ACHN (cell line): ENCODE measurements at places on chromosomes 3 and 15.
A peak's percentile ranks its signal among the peaks of the same experiment; 100 is the strongest.

DNA sequence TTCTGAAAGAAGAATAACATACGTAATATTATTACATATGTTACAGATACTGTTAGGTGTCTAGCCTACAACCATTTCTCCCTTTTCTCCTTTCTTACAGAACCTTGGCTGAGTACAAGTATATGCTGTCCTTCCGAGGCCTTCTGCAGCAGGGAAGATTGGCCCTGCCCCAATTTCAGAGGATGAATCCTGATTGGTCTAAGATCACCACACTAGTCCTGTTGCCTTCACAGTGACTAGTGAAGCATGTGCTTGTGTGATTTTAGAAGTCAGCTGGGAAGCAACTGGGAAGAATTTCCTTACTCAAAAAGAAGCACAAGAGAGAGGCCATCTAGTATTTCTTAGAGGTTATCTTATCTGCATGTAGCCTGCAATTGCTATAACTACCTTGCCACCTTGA is 30.6 kb upstream of the MECOM start:
- no peak for DNase-seq

- DNase-seq: no peak
Measured at GRCh38 chr15:52980446-52980845, 190.3 kb upstream of the ONECUT1 start.

DNA sequence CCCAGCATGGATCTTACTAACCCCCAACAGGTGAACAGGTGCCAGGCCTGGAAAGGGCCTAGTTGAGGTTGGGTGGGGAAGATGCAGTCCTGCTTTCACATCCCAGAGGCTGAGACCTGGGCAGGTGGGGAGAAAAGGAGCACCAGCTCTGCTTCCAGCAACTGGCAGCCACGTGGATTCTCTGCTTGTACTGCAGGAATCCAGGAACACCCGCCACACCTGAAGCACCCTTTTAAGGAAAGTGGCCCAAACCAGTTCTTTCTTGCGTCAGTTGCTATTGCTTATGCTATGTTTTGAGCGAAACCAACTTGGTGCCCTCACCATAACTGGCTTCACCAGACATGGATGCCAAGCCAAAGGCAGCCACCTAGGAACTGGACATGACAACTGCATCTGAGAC is 28.1 kb upstream of the NEO1 start:
- DNase-seq: no peak

DNA sequence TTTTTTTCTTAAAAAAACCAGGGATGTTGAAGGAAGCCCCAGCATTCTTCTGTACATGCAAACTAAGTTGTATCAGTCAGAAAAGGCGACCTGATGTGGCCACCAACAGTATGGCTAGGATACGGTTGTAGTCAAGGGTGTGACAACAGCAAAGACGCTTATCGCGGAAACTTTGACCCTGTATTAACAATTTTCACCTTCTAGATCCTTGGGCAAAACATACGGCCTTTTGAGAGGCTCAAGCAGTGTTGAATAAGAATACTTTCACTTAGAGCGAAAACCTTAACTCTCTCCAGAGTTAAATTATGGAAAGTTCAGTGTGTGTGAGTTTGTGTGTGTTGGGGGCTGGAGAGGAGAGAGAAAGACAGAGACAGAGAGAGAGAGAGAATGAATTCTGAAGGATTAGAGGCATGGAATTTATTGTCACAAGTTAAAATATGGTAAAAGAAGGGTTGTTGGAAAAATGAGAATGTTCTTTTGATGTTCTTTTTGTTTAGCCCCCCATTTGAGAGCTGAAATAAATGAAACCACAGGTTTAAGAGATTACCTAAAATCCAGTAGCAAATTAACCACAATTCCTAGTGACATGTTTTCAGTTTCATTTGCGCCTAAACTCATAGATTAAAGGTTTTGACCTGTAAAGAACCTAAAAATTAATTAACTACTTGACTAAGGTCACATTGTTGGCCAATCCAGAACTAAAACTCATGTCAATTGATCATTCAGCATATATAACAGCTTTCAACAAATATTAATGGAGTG is 9.2 kb downstream of the ALCAM start:
- no peak for DNase-seq

DNA sequence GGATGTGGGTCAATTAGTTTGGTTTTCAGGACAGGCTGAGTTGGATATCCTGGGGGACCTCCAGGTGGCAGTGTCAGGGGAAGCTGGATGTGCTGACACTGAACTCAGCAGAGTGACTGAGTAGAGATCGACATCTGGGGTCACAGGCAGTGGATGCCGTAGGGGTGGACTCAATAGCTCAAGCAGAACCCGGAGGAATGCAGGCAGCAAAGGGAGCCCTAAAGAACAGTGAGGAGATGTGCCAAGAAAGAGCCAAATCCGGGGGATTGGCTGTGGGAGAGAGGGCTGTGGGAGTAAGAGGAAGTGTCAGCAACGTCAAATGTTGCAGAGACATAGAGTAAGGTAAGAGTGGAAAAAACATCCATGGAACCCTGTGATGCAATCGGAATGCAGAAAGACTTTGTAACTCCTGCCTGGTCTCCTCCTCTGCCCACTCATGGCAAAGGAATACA is 11.6 kb downstream of the CCR5AS start:
- no peak for DNase-seq

DNA sequence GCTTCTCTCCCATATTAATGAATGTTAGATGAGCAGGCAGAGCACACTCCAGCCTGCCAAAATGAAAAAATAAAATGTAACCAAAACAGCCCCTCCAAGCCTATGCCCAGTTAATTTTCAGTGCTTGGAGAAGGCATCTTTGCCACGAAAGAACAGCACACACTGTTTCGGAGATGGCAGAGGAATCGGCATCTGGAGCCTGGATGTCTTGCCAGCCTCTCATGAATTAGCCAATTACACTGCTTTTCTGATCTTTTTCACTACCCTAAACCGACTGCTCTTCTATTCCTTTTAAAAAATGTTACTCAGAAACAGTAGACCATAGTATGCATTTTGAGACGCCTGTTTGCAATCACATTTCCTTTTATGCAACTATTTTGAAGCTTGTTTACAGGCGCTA is 249.6 kb downstream of the TLE3 start:
- DNase-seq: no peak

DNA sequence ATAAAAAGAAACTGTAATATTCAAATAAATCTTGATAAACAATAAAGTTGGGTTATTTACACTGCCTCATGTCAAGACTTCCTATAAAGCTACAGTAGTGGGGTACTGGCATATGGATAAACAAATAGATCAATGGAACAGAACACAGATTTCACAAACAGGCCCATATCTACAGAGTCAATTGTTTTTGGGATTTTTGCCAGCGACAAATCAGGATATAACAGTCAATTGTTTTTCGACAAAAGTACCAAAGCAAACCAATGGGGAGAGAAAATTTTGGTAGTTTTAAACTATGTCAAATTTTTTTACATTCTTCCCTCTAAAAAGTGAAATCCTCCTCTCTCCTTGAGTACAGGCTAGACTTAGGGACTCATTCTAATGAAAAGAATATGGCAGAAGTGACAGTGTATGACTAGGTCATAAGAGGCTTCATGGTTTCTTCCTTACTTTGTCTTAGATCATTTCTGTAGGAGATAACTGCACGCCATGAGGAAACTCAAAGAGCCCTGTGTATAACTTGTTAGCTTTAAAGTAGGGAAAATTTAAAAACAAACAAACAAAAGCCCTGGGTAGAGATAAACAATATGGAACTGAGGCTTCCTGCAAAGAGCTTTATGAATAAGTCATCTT is 16.9 kb downstream of the IP6K1 start:
- no peak for DNase-seq

DNA sequence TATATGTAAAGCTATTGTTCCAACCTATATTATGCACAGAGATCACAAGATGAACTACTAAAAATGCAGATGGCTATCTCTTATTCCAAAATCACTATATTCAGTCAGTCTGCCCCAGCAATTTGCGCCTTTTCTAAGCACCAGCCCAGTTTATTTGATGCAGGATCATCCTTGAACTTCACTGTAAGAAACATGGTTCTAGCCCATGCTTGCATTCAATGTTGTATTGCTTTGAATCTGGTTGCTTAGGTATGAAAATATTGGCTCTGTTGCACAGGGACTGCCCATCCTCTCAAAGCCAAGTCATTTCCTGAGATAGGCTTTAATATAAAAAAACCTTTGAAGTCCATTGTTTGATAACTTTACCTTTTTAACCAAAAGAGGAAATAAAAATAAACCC is 170.5 kb upstream of the LRIG1 start:
- DNase-seq: no peak

DNA sequence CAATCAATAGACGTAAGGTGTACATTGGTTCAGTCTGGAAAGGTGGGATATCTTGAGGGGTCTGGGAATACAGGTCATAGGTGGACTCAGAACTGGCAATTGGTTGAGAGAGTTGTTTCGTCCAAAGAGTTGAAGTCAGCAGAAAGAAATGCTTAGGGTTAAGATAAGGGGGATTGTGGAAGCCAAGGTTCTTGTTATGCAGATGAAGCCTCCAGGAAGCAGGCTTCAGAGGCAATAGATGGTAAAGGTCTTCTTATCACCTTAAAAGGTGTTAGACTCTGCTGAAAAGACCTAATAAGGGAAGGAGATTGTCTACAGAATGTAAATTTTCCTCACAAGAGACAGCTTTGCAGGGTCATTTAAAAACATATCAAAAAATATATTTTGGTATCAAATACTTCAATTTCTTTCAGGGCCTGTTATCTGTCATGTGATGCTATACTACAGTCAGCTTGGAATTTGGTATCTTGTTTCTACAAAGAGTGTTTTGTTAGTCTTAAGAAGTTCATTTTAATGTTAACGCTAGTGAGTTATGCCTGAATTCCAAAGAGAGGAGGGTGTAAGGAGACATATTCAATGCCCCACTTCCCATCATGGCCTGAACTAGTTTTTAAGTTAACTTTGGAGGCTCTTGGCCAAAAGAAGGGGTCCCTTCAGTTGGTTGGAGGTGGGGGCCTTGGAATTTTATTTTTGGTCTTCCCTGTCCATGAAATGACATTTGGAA is 378.2 kb upstream of the ROBO2 start:
- DNase-seq: no peak

DNA sequence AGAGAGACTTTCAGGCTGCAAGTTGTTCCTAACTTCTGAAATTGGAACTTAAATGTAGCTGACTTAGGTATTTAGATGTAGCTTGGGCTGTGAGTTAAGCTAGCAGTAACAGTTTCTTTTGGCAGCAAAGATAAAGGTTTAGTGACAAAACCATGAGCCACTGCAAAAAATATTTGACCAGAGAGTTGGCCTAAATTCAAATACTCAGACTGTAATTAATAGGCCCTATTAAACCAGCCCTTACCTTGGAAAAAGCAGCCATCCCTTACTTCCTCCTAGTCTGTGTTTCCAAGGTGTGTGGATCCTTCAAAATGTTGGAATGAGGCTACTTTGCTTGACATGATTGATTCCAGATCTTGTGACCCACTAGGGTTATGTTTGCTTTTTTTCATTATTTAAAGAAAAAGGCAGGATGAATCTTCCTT is 8.2 kb downstream of the TPM1 start:
- DNase-seq: peak; percentile 16

GRCh38 chr3:136645915-136646314 is 106.3 kb downstream of the STAG1 start:
- no peak for DNase-seq

- DNase-seq: no peak
Measured at GRCh38 chr3:54600441-54601204, 327.2 kb downstream of the LRTM1 start.

DNA sequence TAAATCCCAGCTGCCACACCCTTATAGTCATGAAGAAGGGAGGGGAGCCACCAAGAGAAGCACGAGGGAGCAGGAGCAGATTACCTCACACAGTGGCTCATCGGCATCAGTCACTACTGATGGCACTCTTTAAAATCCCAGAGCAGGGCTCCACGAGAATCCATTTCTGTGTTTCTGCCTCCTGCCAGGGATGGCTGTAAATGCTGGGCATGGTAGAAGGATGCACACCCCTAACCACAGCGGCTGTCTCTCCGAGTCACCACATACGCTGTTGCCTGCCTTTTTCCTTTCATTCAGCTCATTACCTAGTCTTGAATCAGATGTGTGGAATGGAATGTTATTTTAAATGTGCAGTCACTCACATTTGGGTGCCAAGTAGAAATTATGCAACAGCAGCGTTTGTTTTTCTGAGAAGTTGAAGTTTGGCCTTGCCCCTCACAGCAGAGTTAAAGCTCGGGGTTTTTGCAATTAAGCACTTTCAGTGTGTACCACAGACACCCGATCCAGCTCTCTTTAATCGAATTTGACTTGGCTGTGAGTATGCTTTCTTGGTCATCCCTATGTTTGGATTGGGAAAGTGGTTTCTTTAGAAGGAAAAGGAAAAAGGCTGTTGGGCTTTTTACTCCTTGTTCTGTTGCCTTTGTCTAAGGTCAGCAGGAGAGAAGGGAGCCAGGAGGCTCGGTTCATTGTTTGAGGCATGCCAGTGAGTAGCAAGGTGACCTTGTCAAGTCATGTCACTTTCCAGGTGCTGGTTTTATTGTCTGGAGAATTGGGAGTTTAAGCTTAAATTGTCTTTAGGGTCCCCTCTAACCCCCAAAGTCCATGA is 284.2 kb upstream of the TPM1 start:
- peak; percentile 64 for DNase-seq

DNA sequence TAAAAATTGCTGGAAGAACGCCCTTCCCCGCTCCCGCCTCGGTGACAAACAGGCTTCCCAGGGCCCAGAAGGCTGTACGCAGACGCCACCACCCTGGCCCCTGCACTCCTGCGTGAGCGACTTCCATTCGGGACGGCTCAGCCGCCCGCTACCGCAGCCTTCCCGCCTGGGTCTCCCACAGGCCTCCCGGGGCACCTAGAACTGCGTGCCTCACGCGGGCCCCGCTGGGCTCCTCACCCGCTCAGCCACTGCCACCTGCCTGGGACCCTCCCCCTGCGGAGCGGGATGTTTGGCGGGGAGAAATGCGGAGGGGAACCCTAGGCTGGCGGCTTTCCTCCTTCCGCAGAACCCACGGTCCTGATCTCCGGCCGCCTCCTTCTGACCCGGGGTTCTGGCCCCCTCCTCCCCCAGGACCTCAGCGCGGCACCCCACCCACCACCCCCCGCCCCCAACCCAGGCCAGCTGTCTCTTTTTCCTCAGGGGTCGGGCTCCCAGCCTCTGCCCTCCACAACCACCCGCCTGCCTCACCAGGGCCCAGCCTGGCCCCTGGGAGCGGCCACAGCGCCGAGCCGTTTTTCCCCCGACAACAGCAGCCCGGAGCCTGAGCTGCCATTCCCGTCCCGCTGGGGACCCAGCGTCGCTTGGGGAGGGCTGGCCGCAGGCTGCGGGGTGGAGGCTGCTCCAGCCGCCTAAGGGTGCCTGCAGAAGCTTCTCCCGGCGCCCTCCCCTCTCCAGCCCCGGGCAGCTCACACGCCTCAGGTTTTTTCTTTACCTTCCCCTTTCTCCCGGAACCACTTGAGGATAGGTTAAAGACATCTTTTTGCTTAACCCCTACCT is 27.6 kb upstream of the RAB7A start:
- DNase-seq: peak; percentile 46

- DNase-seq: no peak
Measured at GRCh38 chr3:125287248-125287647, 74.7 kb upstream of the SLC12A8 start.

DNA sequence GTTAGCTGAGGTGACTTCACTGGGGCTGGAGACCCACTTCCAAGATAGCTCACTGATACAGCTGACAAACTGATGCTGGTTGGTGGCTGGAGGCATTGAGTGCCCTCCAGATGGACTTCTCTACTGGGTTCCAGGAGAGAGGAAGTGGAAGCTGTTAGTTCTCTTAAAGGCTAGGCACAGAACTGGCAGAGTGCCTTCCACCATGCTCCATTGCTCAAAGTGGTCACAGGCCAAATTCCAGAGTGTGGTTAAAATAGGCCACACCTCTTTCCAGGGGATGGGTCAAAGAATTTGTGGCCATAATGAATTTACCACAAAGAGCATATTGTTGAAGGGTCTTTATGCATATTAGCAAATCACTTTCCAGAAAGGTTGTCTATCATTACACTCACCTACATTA is 74.2 kb downstream of the NMD3 start:
- DNase-seq: peak; percentile 31
